ENCODE measurements at places on chromosomes 3 and 15.

DNA sequence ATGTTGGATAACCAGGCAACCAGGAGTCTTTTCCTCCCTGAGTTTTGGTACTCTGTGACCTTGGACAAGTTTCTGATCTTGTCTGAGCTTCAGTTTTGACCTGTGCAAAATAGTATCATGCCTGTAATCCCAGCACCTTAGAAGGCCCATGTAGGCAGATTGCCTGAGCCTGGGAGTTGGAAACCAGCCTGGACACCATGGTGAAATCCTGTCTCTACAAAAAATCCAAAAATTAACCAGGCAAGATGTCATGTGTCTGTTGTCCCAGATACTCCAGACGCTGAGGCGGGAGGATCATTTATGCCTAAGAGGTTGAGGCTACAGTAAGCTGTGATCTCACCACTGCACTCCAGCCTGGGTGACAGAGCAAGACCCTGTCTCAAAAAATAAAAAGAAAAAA lies 114.8 kb downstream of the IL12A start:
- no peak for DNase-seq

GRCh38 chr3:186352369-186352768 lies 9.7 kb downstream of the DGKG start:
- no peak for DNase-seq

GRCh38 chr15:52558196-52558595 lies 10.6 kb downstream of the ARPP19 start:
- DNase-seq, result peak; percentile 36

- peak; percentile 52 for DNase-seq
Observed at GRCh38 chr15:37891766-37892368, 42.6 kb upstream of the TMCO5A start.

GRCh38 chr3:187533797-187534196 lies 136.4 kb downstream of the SST start:
- DNase-seq, result no peak

Data from HFF-Myc (cell line).